ENCODE measurements at places on chromosomes 6 and 20. TPM values are rescaled to one million over a fixed set of nuclear protein-coding genes. Genes with fewer than 3 reads are reported as not detected.

The ARMC2 gene
- polyA plus RNA-seq: 4.4 TPM

GRCh38 chr6:75124983-75125382, 80.9 kb downstream of the COL12A1 start:
- DNase-seq: no peak

- DNase-seq: no peak
Observed at GRCh38 chr20:32205110-32205842, 2.3 kb downstream of the PLAGL2 start.

DNA sequence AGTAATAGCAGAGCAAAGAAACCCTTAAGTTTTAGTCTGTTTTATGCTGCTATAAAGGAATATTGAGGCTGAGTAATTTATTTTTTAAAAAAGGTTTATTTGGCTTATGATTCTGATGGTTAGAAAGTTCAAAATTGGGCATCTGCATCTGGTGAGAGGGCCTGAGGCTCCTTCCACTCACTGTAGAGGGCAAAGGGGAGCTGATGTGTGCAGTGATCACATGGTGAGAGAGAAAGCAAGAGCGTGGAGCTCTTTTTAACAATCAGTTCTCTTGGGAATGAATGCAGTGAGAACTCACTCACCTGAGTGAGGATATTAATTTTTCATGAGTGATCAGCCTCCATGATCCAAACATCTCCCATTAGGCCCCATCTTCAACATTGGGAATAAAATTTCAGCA, 36.4 kb upstream of the SAMD3 start:
- DNase-seq: no peak

The BPI gene
- not detected for polyA plus RNA-seq

- no peak for DNase-seq
Observed at GRCh38 chr6:7687145-7688111, 38.5 kb upstream of the BMP6 start.

The UBE2C gene
- 21.9 TPM for polyA plus RNA-seq

DNA sequence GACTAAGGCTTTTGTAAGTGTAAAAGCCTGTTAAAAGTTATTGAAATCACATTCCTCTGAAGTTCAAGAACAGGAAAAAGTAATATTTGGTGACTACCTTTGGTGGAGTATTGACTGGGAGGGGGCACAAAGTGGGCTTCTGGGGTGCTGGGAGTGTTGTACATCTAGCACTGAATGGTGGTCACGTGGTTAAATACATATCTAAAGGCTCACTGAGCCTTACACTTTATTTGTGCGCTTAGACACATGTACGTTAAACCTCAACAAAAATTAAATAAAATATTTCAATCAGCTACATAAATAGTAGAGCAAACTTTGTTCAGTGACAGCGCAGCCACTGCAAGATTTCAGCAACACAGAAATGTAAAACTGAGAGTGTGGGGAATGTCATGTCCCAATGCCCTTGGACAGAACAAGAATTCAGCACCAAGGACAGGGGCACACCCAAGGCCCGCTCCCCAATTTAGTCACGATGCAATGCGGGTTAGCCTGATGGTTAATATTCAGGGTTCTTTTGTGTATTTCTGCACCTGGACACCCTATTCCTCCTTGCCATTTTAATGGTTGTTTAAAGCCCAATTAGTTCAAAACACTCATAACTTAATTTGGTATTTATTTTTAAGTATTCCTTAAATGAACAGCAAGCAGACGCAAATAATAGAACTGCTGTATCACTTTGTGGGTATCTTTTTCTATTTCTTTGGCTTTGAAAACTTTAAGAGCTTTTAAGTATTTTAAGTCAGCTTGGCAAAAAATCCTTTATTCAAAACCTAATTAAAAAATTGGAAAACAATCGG, 37.4 kb downstream of the ANGPT4 start:
- DNase-seq: peak; percentile 35

The FBXO5 gene
- polyA plus RNA-seq: not detected

- no peak for DNase-seq
Observed at GRCh38 chr6:28343898-28344677, 5.7 kb upstream of the ZKSCAN3 start.

GRCh38 chr20:23877524-23877923, 2.0 kb downstream of the CST5 start:
- DNase-seq: no peak

DNA sequence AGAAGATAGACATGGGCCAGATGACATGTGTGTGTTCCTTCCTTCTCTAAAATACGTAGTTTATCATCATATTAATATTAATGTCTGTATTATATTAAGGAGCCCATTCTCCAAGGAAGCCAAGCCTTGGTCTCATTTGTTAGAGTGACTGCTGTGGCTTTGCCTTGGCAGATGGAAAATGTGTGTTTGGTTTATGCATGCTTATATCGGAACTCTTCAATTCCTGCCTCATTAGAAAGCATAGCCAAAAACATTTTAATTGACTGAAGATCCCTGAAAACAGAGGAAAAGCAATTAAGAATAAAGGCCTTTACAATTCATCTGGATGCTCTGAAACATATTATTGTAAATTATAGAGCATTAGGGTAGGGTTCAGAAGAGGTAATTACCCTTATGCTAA, 106.4 kb downstream of the COL9A1 start:
- no peak for DNase-seq

GRCh38 chr6:9594746-9595145, 820.1 kb downstream of the TFAP2A start:
- DNase-seq: no peak

All from muscle of arm (tissue), 14 donors.